ENCODE measurements at places on chromosomes 6 and 20. TPM values are rescaled to one million over a fixed set of nuclear protein-coding genes. Genes with fewer than 3 reads are reported as not detected.

- DNase-seq = no peak
- H3K27me3 ChIP-seq = no peaks in the 10 kb centered on the region
- no peaks in the 10 kb centered on the region for H3K4me1 ChIP-seq
- H3K4me3 ChIP-seq = no peak overlapping the region
Observed at GRCh38 chr6:34352305-34352937, 40.0 kb downstream of the NUDT3 start.

ADNP gene
- total RNA-seq = 58.8 TPM

- H3K4me3 ChIP-seq = peak overlapping the region; percentile 37
- no peaks in the 10 kb centered on the region for H3K36me3 ChIP-seq
- H3K4me1 ChIP-seq = peaks cover 30% of the 10 kb centered on the region
- DNase-seq = no peak
- H3K27ac ChIP-seq = no peak overlapping the region
- peaks cover 53% of the 10 kb centered on the region for H3K27me3 ChIP-seq
Observed at GRCh38 chr6:136923954-136924673, 2.0 kb downstream of the SLC35D3 start.

GRCh38 chr6:17178754-17179529 is 77.1 kb downstream of the STMND1 start:
- DNase-seq = no peak
- no peak overlapping the region for H3K27ac ChIP-seq
- H3K27me3 ChIP-seq = peaks cover 4% of the 10 kb centered on the region
- no peak overlapping the region for H3K4me3 ChIP-seq
- H3K4me1 ChIP-seq = no peaks in the 10 kb centered on the region

GRCh38 chr6:167568407-167569024 is 243.6 kb downstream of the TTLL2 start:
- DNase-seq = peak; percentile 6
- no peaks in the 10 kb centered on the region for H3K36me3 ChIP-seq
- no peaks in the 10 kb centered on the region for H3K27me3 ChIP-seq

EDN3 gene
- 0.35 TPM for total RNA-seq

KCNK15 gene
- total RNA-seq = not detected

- no peak for DNase-seq
- H3K27me3 ChIP-seq = no peaks in the 10 kb centered on the region
- peaks cover 18% of the 10 kb centered on the region for H3K36me3 ChIP-seq
Observed at GRCh38 chr6:117674503-117674902, 766 bp upstream of the NUS1 start.

DNA sequence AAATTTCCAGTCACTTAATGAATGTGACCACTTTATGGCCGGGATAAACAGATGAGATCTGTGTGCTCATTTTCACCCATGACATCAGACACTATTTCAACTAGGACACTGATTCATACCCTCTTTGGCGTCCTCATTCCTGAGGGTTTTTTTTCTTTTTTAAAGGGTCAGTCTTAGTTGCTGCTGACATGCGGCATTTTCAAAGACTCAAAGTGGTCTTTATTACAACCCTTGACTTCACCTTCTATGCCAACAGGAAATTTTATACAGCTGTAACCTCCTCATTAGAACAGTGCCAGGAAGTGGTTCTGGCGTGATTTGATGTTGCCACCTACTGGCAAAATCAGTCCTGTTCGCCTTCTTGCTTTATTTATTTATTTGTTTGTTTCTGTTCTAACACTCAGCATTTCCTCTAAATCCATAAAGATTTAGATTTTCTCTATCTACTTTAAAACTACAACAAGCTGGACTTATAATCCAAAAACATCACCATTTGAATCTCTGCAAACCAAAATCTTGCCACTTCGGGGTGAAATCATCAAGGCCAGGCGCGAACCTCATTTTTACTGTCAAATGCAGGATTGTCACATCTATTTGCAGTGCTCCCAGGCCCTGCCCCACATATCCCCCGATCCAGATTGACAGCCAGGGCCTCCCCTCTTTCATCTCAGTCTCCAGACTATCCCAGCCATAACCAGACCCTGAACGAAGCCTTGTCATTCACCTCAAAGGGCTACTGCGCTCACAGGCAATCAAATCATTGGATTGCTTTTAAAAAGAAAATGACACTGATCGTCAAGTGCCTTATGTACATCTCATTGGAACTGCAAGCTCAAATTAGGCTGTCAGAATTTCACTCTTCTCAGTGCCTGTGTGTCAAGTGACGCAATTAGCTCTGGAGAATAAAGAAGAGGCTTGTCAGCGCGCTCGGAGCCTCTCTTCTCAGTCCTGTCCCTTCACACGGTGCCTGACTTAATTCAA is 77.5 kb downstream of the C6orf118 start:
- no peak overlapping the region for H3K4me3 ChIP-seq
- H3K27ac ChIP-seq = no peak overlapping the region
- no peaks in the 10 kb centered on the region for H3K36me3 ChIP-seq
- H3K27me3 ChIP-seq = no peaks in the 10 kb centered on the region

- H3K4me3 ChIP-seq = no peak overlapping the region
- H3K27me3 ChIP-seq = no peaks in the 10 kb centered on the region
- no peak overlapping the region for H3K27ac ChIP-seq
- no peaks in the 10 kb centered on the region for H3K36me3 ChIP-seq
- peaks cover 3% of the 10 kb centered on the region for H3K4me1 ChIP-seq
Observed at GRCh38 chr6:15994814-15995459, 133.9 kb upstream of the MYLIP start.

DNA sequence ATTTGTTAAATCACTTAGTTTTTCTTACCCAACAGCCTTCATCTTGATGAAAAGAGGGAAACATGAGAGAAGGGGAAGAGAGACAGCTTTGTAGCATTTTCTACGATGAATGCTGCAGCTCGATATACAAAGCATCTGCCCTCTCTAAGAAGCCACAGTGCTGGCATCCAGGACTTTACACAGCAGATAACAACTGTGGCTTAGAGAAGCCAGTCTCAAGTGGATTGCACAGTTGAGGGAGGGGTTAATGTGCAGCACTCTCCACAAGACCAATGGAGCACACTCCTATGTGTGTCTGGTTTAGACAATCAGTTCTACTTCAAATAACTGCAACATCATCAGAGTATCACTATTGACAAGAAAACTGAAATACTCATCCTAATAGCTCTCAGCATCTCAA is 5.8 kb downstream of the C6orf120 start:
- no peak overlapping the region for H3K4me3 ChIP-seq
- no peaks in the 10 kb centered on the region for H3K27me3 ChIP-seq
- H3K4me1 ChIP-seq = peaks cover 39% of the 10 kb centered on the region
- DNase-seq = no peak
- no peak overlapping the region for H3K27ac ChIP-seq

PTP4A1 gene
- 63.7 TPM for total RNA-seq

MATN4 gene
- 0.83 TPM for total RNA-seq

GATA5 gene
- not detected for total RNA-seq

- peaks cover 20% of the 10 kb centered on the region for H3K4me1 ChIP-seq
- H3K27ac ChIP-seq = no peak overlapping the region
- H3K36me3 ChIP-seq = no peaks in the 10 kb centered on the region
Observed at GRCh38 chr6:37524970-37525318, 25.3 kb upstream of the CCDC167 start.

GRCh38 chr20:51154708-51155690 is 132.1 kb upstream of the KCNG1 start:
- H3K36me3 ChIP-seq = no peaks in the 10 kb centered on the region
- no peaks in the 10 kb centered on the region for H3K4me1 ChIP-seq
- peaks cover 25% of the 10 kb centered on the region for H3K27me3 ChIP-seq
- no peak for DNase-seq
- H3K27ac ChIP-seq = no peak overlapping the region

- H3K27me3 ChIP-seq = no peaks in the 10 kb centered on the region
- no peak overlapping the region for H3K4me3 ChIP-seq
- H3K4me1 ChIP-seq = no peaks in the 10 kb centered on the region
- H3K36me3 ChIP-seq = no peaks in the 10 kb centered on the region
Observed at GRCh38 chr6:169976301-169977081, 225.1 kb downstream of the ERMARD start.

PPP2R5D gene
- total RNA-seq = 59.3 TPM

DNA sequence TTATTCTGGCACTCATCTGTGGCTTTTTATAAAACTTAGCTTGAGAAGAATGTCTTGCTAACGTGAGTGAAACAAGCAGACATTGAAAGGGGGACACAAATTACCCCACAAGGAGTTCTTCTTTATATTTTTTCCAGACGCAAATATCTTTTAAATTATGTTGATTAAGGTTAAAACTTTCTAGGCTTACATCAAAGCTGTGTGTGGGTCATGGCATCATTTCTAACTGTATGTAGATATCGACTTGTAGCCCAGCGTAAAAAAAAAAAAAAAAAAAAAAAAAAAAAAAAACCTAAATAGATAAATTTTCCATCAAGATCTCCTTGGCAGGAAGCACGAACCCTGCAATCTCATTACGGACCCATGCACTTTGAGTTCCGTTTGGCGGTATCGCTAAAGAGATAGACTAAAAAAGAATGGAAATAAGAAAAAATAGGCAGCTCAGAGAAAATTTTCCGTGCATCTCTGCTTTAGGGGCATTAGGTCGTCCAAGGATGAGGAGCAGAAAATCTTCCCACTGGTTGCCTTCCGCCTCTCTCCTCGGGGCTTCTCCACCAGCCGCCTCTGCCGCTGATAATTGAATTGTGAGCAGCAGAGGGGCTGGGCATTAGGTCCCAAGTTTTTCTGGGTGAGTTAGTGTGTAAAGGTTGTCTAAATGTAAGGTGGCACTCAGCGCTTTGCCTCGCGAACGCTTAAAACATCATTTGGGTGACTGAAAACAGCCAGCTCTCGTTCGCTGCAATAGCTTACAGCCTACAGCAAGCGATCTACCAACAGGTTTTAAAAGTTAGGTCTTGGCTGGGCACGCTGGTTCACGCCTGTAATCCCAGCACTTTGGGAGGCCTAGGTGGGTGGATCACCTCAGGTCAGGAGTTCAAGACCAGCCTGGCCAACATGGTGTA is 194.0 kb downstream of the TRIM27 start:
- peaks cover 23% of the 10 kb centered on the region for H3K4me1 ChIP-seq
- peak overlapping the region; percentile 78 for H3K4me3 ChIP-seq
- H3K36me3 ChIP-seq = peaks cover 10% of the 10 kb centered on the region
- peaks cover 78% of the 10 kb centered on the region for H3K27me3 ChIP-seq
- no peak for DNase-seq

DNA sequence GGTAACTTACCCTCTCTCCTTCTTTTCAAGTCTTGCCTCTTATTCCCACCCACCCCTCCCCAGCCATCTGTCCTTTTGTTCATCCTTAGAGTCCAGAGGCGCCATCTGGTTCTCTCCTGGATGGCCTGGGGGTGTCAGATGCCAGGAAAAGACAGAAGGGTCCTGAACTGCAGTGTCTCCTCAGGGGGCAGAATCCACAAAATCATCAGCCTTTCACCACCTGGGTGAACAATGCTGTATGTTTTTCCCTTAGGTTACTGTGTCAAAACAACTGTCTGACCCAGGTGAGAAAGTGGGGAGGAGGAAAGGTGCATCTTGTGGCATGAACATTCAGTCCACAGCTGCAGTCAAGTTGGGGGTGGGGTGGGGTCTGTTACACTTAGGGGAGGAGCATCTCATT is 47.9 kb upstream of the FYN start:
- no peak overlapping the region for H3K27ac ChIP-seq
- H3K4me1 ChIP-seq = peaks cover 28% of the 10 kb centered on the region
- H3K4me3 ChIP-seq = no peak overlapping the region
- H3K27me3 ChIP-seq = no peaks in the 10 kb centered on the region
- no peaks in the 10 kb centered on the region for H3K36me3 ChIP-seq

BPI gene
- total RNA-seq = not detected

DNA sequence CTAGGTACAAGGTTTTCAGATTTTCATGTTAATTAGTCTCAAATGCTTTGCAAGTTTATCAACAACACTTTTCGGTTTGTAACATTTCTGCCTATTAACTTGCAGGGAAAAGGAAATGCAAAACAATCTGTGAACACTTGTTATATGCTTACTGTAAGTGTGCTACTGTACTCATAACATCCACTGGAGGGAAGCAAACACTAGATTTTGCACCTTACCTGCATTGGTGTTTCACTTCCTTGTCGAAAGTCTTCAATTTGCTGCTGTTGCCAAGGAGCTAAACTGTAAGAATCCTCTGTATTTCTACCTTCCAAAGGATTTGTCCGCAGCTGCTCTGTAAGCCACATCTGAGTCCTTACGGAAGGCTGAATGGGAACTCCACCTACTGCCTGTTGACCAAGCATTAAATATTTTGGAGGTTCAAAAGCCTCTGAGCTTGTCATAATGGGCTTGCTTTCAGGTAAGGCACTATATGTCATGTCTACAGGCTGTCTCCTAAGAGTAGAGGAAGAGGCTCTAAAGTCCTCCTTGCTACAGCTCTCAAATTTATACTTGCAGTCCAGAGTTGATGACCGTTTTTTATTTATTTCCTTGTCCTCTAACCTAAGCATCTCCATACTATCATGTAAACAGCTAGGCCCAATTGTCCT is 17.3 kb downstream of the PLN start:
- H3K27me3 ChIP-seq = no peaks in the 10 kb centered on the region
- H3K36me3 ChIP-seq = peaks cover 6% of the 10 kb centered on the region
- no peak overlapping the region for H3K4me3 ChIP-seq
- peaks cover 11% of the 10 kb centered on the region for H3K4me1 ChIP-seq

- DNase-seq = no peak
- H3K4me3 ChIP-seq = no peak overlapping the region
- H3K36me3 ChIP-seq = no peaks in the 10 kb centered on the region
- H3K27me3 ChIP-seq = no peaks in the 10 kb centered on the region
- no peak overlapping the region for H3K27ac ChIP-seq
Observed at GRCh38 chr20:44861531-44862006, 23.9 kb upstream of the YWHAB start.

DNA sequence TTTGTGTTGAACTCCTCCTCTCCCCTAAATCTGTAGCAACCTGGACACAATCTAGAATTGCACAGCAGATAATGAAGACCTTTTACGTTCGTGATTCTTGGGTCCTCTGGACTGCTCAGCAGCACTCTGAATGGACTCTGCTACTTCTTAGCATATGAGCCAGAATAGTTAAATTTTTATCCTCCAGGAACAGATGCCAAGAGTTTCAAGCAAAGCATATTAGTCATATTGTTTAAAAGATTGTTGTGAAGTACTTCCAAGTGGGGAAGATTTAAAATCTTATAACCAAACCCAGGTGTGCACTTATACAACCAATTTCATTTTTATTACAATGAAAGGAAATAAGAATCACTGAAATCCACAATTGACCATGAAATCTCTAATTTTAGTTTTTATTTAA is 118.9 kb upstream of the EXOC2 start:
- H3K36me3 ChIP-seq = no peaks in the 10 kb centered on the region
- peaks cover 12% of the 10 kb centered on the region for H3K27me3 ChIP-seq
- H3K4me3 ChIP-seq = no peak overlapping the region
- H3K4me1 ChIP-seq = peaks cover 5% of the 10 kb centered on the region
- no peak for DNase-seq

GRCh38 chr6:138795809-138796603 is at the start of gene ECT2L:
TSS of gene ECT2L (plus strand) at chr6:138796087. CDS start at chr6:138813275, 17,188 bp downstream.
- no peak for DNase-seq
- H3K4me3 ChIP-seq = no peak within 1 kb of the TSS
- H3K27ac ChIP-seq = no peak within 1 kb of the TSS
- H3K4me1 ChIP-seq = no peaks in the 10 kb centered on the region
